GM12891 (cell line): ENCODE measurements at places on chromosomes 4 and X.

DNA sequence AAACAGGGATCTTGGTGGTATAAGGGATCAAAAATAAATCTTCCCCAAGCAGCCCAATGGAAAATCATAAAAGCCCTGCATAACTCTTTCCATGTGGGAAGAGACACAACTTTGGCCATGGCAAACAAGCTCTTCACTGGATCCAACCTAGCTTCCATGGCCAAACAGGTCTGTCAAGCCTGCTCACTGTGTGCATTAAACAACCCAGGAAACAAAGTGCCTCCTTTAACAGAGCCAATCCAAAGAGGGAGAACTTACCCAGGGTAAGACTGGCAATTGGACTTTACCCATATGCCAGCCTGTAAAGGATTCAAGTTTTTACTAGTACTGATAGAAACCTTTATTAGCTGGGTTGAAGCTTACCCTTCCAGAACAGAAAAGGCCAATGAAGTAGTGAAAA lies 7.6 kb upstream of the HERC5 start:
- no peak for DNase-seq

- no peak for DNase-seq
Observed at GRCh38 chr4:101199507-101200285, 147.6 kb downstream of the PPP3CA start.

DNA sequence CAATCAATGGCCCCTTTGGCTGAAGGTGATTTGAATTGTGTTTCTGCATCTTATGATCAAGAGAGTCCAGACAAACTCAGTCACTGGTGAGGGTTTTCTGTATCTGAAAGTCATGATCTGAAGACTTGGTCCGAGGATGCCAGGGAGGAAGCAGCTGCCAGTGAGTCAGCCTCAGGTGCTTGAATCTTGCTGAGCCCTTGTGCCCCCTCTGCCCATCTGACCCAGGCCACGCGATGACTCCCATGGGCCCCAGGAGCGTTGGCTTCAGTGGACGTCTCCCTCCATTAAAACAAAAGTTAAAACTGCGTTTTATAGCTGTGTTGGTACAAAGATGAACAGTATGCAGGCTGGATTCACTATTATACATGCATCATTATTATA lies 62.0 kb downstream of the HTRA3 start:
- no peak for DNase-seq

DNA sequence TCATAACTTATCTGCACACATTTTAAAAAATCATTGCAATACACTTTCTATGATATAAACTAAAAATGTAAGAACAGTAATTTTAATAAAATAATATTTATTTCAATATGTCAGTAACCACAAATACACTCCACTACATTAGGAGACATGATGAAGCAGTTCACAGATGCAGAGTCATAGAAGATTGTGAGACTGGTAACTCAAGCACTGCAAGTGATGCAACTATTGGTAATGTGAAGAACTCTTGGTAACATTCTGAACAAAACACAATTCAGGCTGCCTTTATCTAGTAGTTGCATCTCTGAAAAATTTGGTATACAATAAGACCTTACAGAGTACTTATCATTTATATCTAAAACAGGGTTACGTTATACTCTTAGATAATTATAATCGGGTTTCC lies 52.6 kb upstream of the LRAT start:
- DNase-seq = no peak

- DNase-seq = no peak
Observed at GRCh38 chr4:186554539-186554913, 841 bp downstream of the MTNR1A start.

DNA sequence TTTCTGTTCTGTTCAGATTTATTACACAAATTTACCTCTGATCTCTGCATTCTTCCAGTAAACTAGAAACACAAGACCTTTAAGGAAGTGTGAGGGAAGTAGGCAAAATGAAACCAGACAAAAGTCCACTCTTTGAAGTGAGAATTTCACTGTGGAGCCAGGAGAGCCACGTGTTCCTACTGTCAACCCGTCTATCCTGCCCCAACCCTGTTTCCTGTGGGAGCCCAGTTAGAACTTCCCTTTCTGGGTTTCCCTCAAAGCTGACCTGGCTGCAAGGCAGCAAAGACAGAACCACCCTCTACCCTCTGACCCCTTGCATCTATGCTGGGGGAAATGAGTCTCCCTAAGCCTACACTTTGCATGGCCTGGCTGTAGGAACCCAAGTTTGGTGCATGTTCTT lies 40.0 kb downstream of the TMEM144 start:
- DNase-seq = no peak

DNA sequence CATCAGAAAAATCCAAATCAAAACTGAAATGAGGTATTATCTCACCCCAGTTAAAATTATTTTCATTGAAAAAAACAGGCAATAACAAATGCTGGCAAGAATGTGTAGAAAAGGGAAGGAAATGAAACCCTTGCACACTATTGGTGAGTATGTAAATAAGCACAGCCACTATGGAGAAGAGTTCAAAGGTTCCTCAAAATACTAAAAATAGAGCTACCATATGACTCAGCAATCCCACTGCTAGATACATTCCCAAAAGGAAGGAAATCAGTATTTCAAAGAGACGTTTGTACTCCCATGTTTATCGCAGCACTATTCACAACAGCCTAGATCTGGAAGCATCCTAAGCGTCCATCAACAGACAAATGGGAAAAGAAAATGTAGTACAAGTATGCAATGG lies 932.4 kb downstream of the PCDH18 start:
- no peak for DNase-seq

DNA sequence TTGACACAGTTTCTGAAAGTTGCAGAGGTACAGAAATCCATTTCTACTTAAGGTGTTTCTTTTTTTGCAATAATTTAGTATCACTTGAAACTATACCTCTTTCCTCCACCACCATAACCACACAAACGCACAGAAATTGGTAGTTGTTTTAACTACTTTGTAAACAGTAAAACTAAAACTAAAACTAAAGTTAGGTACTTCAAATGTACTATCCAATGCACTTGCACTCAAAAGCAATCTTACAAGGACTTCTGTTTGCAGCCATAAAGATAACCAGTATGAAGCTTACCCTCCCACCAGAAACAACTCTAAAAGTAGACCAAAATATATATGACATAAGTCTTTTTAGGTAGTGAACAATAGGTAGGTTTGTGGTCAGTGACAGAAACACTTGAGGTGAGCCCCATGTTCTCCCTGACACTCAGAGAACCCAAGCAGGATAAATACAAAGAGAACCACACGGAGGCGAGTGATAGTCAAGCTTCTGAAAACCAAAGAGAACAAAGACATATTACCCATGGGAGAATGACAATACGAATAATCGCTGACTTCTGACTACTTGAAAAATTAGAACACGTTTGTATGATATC lies 72.2 kb upstream of the VBP1 start:
- no peak for DNase-seq

DNA sequence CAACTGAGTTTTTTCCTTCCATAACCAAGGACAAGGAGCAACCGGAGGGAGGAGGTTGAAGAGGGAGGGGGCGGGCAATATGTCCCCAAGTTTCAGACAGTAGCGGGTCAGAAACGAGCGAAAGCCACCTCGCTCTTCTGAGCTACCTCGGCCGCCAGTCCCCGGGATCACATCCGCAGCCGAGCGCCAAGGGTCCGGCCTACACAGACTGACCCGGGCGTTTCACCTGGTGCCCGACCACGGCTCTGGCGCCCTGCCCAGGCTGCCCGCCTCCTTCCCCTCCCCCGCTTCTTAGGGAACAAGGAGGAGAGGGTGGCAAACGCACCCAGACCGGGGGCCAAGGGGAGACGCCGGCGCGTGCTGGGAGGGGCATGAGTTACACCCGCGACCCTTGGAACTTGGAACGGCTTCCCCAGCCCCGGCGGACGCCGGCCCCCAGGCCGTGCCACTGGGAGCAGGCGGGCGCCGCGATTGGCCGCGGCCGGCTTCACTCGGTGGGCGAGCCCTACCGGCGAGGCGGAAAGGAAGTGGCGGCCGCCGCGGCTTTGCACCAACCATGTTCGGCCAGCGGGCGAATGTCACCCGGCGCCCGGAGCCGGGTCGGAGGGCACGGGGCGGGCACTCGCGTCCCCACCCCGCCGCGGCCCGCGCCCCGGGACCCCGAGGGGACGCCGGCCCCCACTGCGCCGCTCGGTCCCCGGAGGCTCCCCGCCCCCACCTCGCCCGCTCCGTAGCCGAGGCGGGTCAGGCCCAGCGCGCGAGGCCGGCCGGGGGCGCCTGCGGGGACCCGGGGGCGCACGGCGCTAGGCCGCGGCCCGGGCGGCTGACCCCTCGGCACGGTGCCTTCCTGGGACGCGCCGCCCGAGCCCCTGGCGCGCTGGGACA lies 1.5 kb downstream of the IRF2 start:
- peak; percentile 37 for DNase-seq

DNA sequence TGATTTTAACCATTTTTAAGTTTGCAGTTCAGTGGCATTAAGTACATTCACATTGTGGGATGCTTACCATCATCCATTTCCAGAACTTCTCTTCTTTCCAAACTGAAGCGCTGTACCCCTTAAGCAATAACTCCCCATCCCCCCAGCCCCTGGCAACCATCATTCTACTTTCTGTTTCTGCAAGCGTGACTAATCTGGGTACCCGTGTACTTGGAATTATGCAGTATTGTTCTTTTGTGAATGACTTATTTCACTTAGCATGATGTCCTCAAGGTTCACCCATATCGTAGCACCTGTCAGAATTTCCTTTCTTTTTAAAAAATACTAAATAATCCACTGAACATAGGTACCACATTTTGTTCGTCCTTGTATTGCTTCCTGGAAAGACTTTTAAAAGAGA lies 32.9 kb downstream of the USP9X start:
- DNase-seq = no peak

DNA sequence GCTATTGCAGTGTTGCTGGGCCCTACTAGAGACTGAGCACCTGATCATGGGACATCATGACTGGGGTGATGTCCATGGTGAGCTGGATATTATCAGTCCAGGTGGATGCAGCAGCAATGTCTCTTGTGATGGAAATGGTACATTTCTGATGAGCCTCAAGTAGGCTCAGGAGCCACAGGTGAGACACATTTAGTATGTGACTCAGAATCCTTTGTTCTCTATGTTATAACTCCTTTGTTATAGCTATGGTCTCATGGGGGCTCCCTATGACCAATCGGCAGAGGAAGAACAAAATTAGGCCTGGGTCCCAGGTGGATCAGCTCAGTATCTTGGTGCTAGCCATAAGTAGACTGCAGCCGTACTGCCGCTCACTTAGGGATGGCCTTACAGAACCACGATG lies 107.9 kb upstream of the FAT1 start:
- DNase-seq = no peak

DNA sequence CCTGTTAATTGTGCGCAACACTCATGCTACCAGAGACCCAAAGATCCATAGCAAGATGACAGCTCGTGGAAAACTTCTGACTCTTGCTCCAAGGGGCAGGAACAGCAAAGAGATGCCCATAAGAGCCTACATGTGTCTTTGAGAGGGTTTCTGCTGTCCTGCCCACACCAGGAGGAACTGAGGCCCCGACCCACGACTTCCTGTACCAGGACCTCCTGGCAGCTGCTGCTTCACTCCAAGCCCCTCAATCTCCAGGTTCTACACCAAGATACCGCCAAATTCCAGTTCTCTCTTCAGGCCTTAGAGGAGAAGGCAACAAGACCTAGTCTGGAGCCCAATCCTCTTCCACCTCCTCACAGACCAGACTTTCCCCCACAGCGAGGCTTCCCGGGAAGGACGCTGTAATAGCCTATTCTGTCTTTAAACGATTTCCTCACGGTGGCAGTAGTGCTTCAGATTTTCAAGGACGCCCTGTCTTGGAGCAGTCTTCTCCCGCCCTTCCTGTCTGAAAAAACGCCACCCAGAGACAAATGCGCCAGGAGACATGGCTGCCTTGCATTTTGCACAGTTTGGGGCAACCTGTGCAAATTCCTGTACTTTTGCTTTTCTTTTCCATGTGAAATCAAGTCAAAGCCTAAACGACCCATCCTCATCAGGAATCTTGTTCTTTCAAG lies 230.2 kb upstream of the STK26 start:
- DNase-seq = no peak

- DNase-seq = no peak
Observed at GRCh38 chr4:92236877-92237276, 66.9 kb upstream of the GRID2 start.

DNA sequence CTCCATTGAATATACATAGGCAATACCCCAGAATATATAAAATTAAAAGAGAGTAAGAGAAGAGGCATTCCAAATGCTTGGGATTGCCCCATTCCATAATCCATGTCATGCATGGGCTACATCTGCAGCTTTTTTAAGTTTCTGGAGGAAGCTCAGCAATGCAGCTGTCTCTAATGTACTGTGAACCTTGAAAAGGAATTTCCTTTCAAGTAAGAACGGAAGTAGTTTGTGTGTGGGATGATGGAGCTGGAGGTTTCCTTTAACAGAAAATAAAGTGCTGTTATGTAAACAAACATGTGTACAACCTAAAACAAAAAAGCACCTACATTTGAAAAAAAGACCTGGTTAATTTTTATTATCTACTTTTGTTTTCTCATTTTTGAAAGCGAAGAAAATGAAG lies 303.5 kb downstream of the BMPR1B start:
- no peak for DNase-seq

DNA sequence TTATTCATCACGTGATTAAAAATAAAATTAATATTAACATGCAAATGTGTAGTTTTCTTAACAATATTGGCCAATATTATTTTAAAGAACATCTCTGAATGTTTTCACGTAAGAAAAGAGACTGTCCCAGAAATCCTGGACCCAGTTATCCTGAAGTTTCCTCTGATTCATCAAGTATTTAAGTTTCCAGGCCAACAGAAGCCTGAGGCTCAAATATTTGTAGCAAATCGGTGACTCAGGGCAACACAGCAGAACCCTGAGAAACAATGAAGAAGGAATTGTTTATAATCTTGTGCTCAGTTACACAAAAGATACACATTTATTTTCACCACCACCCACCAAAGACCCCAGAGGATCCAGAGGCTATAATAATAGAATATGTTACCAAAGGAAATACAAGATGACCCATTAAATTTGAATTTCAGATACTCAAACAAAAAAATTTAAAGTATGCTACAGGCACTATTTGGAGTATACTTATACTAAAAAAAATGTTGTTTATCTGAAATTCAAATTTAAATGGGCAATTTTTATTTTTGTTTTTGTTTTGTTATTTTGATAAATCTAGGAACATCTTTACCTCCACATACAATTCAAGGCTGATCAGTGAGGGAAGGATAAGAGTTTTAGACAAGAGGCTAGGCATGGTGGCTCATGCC lies 33.9 kb upstream of the SLC7A11 start:
- DNase-seq = no peak

DNA sequence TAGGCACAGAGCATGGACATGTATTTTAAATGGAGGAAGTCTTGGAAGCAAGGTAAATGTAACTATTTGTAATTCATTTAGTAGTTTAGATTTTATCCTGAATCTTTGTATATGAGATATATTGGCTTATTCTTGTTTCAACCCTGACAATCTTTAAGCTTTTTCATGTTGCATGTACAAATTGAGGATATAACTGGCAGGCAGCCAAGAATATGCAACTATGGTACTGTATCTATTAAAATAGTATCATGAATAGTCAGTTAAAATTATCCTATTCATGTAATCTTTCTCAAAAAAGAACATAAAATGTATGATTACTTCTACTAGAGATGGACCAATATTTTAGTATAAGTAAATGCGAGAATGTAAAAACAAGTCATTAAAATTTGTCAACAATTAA lies 1141.5 kb downstream of the PCDH18 start:
- DNase-seq = no peak

- DNase-seq = no peak
Observed at GRCh38 chrX:41452565-41453356, 5.6 kb downstream of the NYX start.

GRCh38 chrX:132017431-132018185 lies 5.5 kb upstream of the STK26 start:
- DNase-seq = no peak
